ENCODE measurements at places on chromosomes 2 and 18.

DNA sequence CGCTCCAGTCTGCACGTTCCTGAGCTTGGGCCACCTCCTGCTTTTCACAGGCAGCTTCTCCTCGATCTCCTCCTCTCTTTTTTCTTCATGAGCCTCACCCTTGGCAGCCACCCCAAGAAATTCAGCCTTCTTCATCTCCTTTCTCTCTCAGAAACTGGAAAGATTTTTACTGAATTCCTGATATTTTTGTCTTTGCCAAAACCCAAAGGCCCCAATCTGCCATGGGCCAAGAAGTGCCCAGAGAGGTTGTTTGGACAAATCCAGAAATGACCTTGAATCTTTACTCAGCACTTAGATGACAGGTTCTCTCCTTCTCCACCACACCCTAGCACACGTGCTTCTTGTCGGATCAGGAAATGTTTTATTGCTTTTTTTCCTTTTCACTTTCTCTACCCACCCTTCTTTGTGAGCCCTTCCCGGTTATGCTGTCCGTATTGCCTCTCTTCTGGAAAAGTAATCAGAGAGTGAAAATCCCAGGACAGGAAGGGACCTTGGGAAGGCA is 134.5 kb upstream of the TNP1 start:
- DNase-seq: no peak

DNA sequence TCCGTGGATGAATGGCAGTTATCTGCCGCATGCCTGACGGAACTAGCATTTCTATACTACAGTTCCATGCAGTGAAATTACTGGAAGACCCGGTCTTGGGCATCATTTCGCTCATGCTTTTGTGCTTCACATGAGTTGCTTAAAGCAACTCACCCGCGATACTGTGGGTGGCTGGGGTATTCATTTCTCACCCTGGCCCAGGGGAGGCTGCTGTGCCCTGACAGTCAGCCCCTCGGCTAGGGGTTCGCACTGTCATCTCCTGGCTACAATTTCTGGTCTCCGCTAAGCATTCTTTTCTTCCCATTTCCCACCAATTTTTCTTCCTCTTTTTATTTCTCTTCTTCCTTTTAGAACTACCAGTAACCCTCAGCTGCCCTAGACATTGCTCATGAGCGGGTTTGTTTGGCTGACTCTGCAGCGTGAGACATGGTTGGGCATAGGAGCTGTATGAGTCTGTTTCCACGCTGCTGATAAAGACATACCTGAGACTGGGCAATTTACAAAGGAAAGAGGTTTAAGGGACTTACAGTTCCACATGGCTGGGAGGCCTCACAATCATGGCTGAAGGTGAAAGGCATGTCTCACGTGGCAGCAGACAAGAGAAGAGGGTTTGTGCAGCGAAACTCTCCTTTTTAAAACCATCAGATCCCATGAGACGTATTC is 16.5 kb upstream of the CNDP2 start:
- DNase-seq: no peak

DNA sequence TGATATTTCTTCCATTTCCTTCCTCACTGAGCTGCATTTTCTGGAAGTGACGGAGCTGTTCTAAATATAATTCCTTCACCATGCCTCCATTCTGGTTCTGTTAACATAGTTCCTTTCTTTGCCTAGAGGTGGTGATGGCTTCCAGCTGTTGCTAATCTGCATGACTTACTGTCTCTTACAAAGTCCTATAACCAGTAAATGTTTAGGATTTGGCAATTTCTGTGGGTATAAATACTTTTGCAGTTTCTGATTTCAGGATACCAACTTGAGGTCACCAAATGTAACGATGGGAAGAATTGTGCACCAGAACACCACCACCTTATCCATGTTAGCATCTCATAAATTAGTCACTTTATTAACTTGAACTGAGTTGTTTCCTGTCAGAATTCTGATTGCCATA is 101.7 kb upstream of the FN1 start:
- peak; percentile 87 for DNase-seq

DNA sequence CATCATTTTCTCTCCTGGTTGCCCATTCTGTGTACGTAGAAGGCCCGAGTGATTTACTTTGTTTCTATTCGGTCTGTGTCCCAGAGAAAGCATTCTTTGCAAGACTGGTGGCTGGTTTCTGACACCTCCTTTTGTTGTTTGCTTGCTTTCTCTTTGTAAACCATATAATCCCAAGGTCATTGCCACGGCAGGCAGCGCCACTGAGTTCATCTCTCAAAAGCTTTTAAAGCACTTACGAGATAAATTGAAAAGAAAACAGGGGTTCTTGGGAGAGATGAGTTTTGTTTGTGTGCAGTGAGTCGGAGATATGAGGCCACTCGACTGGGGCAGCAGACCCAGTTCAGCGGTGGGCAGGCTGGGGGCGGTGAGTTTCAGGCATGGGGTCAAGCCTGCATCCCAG is 137.6 kb downstream of the NCK2 start:
- no peak for DNase-seq

GRCh38 chr2:197996583-197996982 is 192.2 kb downstream of the PLCL1 start:
- no peak for DNase-seq

GRCh38 chr2:174503161-174503809 is 16.5 kb upstream of the GPR155 start:
- no peak for DNase-seq

GRCh38 chr2:44347526-44347925 is 13.8 kb downstream of the PREPL start:
- peak; percentile 28 for DNase-seq

DNA sequence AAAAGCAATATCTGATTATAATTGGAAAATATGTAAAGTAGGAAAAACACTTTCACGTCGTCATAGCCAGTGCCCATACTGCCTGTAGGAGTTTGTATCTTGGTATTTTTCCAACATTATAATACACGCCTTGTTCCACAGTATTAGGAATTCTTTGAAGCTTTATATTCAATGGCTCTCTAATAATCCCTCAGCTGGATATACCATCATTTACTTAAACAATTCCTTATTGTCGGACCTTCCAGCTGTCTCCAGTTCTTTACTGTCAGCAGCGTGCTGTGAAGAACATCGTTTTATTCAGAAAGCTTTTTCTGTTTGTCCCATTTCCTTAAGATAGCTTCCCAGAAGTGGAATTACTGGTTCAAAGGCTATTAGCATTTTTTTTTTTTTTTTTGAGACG is 31.7 kb downstream of the ATP6V1C2 start:
- no peak for DNase-seq

DNA sequence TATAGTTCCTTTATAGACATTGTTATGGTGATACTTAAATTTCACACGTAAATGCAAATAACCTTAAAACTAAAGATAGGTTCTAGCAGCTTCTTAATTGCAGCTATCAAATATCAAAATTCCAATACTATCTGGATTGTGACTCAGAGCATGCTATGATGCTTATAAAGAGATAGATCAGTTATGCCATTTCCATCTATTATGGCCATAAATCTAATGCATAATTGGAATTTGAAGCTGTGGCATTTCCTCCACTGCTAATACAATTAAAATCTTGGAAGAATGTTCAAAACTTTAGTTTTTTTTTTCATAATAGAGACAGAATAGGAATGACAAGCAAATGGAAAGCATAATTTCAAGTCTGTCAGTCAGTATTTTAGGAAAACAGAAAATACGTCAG is 220.8 kb upstream of the GALNT5 start:
- no peak for DNase-seq

GRCh38 chr2:9703085-9703678 is 72.4 kb upstream of the YWHAQ start:
- peak; percentile 79 for DNase-seq

- DNase-seq: no peak
Observed at GRCh38 chr18:40469316-40469715, 1485.7 kb upstream of the PIK3C3 start.

- DNase-seq: no peak
Observed at GRCh38 chr18:51751901-51752300, 554.4 kb upstream of the MEX3C start.
